ENCODE measurements at places on chromosomes 5 and 9.

DNA sequence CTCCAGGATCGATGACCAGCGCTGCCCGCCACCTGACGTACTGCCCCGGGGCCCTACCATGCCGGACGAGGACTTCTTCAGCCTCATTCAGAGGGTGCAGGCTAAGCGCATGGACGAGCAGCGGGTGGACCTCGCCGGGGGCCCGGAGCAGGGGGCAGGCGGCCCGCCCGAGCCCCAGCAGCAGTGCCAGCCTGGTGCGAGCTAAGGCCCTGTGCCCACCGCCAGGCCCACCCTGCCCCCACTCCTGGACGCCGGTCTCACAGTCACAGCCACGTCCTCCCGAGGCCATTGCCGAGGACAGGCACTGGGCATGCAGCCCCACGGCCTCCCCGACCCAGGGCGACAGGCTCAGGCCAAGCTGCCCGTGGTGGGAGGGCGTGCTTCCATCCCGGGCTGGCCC, 5.5 kb downstream of the DNLZ start:
- DNase-seq: no peak

DNA sequence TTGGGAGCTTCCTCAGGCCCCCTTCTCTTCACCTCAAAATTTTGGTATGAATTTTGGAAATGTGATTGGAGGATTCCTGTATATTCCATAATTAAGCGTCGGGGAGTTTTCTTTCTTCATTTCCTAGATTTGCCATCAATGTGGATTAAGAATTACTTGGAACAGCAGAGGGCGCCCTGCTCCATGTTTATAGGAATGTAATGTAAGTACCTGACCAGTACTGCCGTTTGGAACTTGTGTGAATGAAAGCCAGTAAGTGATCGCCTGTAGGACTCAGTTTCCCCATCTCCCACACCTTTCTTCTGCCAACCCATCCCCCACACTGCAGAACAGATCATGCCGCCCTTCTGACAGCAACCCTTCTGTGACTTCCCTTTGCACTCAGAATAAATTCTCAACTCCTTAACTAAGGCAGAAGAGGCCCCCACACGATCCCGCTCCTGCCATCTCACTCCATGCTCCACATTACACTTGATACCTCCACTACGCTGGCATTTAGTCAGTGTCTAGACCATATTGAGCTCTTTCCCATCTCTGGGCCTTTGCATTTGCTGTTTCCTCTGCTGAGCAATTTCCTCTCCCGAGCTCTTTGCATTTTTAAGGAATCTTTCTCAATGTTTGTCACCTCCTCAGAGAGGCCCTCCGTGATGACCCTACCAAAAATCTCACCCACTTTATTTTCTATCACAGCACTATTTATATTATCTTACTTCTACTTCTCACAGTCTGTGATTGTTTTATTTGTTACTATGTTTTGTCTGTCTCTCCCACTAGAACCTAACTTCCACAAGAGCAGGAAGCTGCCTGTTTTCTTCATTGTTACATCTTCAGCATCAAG, 79.5 kb upstream of the HTR4 start:
- DNase-seq: peak; percentile 47

GRCh38 chr5:14445013-14445412, 136.6 kb upstream of the OTULINL start:
- DNase-seq: no peak

- no peak for DNase-seq
These were observed 51.5 kb upstream of the NKD2 start for GRCh38 chr5:956941-957747.

Measured in stimulated activated CD4-positive, alpha-beta T cell treated with anti-CD3 and anti-CD28 coated beads, Interleukin-1b, Interleukin-23, amount 100 ng/mL, for 4 hours (primary cell).